Activated naive CD8-positive, alpha-beta T cell treated with anti-CD3 and anti-CD28 coated beads, Interleukin-2, amount 10 ng/mL, durations not matched to agents 7 days and 5 days (primary cell): ENCODE measurements at places on chromosomes 5 and 9. TPM values are rescaled to one million over a fixed set of nuclear protein-coding genes. Genes with fewer than 3 reads are reported as not detected.

LEAP2 gene
- total RNA-seq: 4.4 TPM

PRRC1 gene
- total RNA-seq: 41.0 TPM

PCDHGA4 gene
- 0.28 TPM for total RNA-seq

GRCh38 chr9:123484130-123484529 lies 128.1 kb downstream of the CRB2 start:
- no peak overlapping the region for H3K4me3 ChIP-seq
- H3K4me1 ChIP-seq: peaks cover 2% of the 10 kb centered on the region
- no peak for DNase-seq
- no peak overlapping the region for H3K27ac ChIP-seq
- H3K36me3 ChIP-seq: no peaks in the 10 kb centered on the region
- H3K27me3 ChIP-seq: no peaks in the 10 kb centered on the region

DNA sequence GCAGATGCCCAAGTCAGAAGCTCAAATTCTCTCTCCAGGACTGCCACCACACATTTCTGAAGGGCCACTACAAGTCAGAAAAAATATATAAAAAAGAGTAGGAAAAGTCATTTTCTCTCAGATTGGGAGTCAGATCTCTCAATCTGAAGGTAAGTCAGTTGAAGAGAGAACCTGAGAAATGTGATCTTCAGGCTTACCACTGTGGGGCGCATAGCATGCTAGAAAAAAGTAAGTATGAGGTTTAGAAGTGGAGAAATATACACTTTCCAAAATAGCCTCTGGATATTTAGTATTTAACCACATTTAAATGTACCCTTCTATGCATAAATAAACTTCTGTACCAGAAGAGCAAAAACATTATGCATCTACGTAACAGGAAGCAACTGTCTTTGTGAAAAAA lies 800.7 kb upstream of the CTNND2 start:
- no peaks in the 10 kb centered on the region for H3K4me1 ChIP-seq
- H3K27me3 ChIP-seq: no peaks in the 10 kb centered on the region

GRCh38 chr9:89720696-89721175 lies 115.9 kb downstream of the GADD45G start:
- H3K4me3 ChIP-seq: no peak overlapping the region
- peaks cover 13% of the 10 kb centered on the region for H3K36me3 ChIP-seq
- peaks cover 2% of the 10 kb centered on the region for H3K27me3 ChIP-seq
- H3K27ac ChIP-seq: peak overlapping the region; percentile 1

GRCh38 chr5:39072925-39073766 lies 1.1 kb downstream of the RICTOR start:
- peaks cover 12% of the 10 kb centered on the region for H3K27me3 ChIP-seq
- peaks cover 34% of the 10 kb centered on the region for H3K36me3 ChIP-seq
- H3K4me3 ChIP-seq: peak overlapping the region; percentile 96
- no peak for DNase-seq
- peaks cover 41% of the 10 kb centered on the region for H3K4me1 ChIP-seq
- peak overlapping the region; percentile 96 for H3K27ac ChIP-seq

- peaks cover 25% of the 10 kb centered on the region for H3K36me3 ChIP-seq
- H3K27me3 ChIP-seq: no peaks in the 10 kb centered on the region
- H3K27ac ChIP-seq: peak overlapping the region; percentile 36
Measured at GRCh38 chr9:5857928-5858327, 25.0 kb upstream of the ERMP1 start.

- peaks cover 1% of the 10 kb centered on the region for H3K36me3 ChIP-seq
- DNase-seq: no peak
- H3K4me3 ChIP-seq: no peak overlapping the region
- H3K4me1 ChIP-seq: peaks cover 7% of the 10 kb centered on the region
Measured at GRCh38 chr5:95375591-95375990, 15.6 kb upstream of the FAM81B start.

DNA sequence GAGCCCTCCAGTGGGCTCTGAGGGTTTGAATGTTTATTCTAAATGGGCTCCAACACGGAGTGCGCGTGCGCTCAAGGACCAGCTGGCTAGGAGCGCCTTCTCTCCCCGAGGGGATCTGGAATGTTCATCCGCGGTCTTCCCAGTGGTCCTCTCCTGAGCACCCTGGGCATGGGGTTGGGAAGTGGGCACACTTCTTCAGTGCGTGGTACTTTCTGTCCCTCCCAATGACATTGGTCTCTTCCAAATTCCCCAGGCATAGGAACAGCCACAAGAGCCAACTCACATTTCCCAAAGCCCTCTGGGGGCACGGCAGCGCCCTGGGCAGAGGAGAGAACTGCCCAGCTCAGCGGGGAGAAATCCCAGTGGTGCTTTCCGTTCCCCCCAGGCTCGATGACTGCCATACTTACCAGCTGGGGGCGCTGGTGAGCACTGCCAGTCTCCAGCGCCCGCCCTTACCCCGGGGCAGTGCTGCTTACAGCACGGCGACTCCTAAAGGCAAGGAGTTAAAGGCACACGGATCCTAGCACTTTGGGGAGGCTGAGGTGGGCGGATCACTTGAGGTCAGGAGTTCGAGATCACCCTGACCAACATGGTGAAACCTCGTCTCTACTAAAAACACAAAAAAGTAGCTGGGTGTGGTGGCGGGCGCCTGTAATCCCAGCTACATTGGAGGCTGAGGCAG lies 29.9 kb upstream of the OBP2B start:
- H3K27me3 ChIP-seq: peaks cover 12% of the 10 kb centered on the region
- no peaks in the 10 kb centered on the region for H3K36me3 ChIP-seq
- H3K4me3 ChIP-seq: peak overlapping the region; percentile 53
- DNase-seq: peak; percentile 76
- H3K27ac ChIP-seq: no peak overlapping the region
